ENCODE measurements at places on chromosomes 6 and 20.
A peak's percentile ranks its signal among the peaks of the same experiment; 100 is the strongest.

GRCh38 chr20:37878835-37879599 lies 23.9 kb upstream of the VSTM2L start:
- no peak for DNase-seq

DNA sequence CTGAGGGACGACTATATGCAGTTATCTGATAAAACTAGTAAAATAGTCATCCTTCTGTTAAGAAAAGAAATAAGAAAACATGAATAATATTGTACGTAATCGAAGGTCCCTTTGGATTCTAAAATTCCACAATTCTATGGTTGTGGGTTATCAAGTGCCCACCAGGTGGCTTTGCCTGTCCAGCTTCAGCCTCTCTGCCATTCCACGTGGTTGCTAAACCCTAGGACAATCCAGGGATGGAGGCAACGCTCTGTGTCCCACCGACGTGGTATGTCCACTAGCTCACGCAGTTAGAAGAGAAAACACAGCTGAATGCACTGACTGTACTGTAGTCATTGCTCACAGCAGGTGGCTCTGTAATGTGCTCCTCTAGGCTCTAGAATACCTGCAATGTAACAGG lies 349.3 kb downstream of the FARS2 start:
- no peak for DNase-seq

DNA sequence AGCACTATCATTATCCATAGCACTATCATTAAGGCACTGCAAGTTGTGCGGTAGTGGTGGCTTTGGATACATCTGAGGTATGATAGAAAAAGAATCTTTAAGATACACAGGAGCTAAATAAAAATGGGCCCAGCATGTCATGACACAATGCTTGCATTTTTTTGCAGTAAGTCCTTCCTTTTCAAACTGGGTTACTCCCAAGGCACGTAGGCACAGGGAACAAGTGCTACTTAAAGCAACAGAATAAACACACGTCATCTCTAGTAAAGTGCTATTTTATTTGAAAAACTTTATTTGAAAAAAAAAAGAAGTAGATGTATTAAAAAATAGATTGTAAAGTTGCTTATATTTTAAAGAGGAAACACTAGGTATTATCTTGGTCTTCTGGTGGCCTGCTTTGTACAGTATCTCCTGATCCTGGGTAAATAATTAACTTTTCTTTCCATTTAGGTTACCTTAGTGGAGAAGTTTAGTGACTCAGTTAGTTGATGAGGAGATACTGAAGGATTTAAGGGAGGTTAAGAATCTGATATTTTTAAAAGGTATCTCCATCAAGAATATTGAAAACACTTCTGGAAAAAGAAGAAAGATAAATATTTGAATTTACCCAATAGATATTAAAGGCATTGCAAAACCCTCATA lies 129.6 kb downstream of the EDN1 start:
- no peak for DNase-seq

GRCh38 chr6:12175626-12176025 lies 114.5 kb upstream of the EDN1 start:
- no peak for DNase-seq

- no peak for DNase-seq
These were observed 6.9 kb downstream of the PTK7 start for GRCh38 chr6:43082806-43083655.

GRCh38 chr20:9269280-9269971 lies 200.5 kb downstream of the PLCB4 start:
- no peak for DNase-seq

DNA sequence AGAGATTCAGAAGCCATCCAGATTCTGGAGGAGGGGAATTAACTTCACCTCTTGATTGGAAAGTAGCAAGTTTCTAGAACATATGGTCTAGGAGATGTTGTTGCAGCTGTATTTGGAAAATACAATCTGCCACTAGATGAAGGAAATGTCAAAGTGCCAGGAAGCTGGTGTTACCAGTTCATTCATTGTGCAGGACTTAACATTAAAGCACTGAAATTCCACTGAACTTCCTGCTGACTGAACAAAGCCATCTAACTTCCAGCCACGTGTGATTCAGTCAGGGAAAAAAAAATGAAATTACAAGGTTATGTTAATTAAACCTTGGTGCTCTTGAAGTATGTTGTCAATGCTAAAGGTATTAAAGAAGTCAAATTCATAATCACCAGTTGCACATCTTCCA lies 321.5 kb upstream of the SASH1 start:
- no peak for DNase-seq

DNA sequence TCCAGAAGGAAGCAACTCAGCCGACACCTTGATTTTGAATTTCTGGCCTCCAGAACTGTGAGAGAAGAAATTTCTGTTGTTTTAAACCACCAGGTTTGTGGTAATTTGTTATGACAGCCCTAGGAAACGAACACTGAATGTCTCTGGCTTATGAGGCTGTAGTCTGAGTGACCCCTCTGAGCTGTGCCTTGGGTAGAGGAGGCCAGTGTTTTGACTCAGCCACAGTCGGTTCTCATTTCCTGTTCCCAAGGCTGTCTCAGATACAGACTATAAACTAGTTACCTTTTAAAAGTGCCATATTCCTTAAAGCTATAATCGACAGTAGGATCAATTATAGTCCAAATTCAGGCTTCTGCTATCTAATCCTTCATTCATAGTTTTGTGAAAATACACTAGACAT lies 391.2 kb upstream of the MAP3K7 start:
- no peak for DNase-seq

GRCh38 chr6:29796026-29796425 lies 31.6 kb upstream of the HLA-G start:
- no peak for DNase-seq

DNA sequence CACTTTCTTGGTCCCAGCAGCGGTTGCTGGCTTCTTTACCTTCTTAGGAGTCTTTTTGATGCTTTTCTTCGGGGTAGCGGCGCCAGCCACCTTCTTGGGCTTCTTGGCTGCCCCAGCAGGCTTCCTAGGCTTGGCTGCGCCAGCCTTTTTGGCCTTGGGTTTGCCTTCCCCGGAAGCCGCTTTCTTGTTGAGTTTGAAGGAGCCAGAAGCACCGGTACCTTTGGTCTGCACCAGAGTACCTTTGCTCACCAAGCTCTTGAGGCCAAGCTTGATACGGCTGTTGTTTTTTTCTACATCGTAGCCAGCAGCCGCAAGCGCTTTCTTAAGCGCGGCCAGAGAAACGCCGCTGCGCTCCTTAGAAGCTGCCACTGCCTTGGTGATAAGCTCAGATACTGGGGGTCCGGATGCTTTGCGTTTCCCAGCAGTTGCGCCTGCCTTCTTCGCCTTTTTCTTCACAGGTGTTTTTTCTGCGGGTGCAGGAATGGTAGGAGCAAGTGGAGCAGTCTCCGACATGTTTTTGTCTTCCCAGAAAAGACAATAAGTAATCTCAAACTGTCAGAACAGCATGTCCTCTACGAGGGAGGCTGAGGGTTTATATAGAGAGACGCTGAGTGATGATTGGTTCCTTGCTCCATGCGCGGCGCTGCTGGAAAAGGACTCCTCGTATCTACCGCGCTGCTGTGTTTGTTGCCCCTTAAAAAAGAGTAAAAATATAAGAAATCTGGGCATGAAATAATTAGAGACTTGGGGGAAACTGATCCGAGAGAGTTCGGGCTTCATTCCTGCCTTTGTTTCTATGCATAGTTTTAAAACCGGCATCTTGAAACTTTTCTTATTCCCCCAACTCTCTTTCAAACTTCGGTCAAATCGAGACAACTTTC lies 130.3 kb upstream of the BTN3A2 start:
- DNase-seq: peak; percentile 23

DNA sequence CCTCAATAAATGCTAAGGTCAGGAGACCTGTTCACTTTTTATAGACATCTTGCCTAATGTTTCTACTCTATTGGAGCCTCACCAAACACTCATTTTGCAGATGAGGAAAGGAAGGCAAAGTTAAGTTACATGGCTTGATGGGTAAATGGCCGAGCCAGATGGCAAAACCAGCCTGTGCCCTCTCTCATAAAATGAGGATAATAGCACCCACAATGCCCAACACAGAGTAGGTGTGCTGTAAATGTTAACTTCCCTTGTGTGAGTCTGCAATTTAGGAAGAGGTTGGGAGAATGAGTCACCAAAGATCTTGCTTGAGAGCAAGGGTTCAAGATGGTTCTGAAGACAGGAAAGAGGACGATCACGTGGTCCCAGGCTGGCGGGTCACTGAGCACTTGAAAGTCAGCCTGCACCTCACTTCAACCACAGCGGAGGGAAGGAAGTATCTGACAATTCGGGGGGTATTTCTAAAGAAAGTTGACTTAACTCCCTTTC lies 3.3 kb downstream of the KCNK5 start:
- peak; percentile 8 for DNase-seq

DNA sequence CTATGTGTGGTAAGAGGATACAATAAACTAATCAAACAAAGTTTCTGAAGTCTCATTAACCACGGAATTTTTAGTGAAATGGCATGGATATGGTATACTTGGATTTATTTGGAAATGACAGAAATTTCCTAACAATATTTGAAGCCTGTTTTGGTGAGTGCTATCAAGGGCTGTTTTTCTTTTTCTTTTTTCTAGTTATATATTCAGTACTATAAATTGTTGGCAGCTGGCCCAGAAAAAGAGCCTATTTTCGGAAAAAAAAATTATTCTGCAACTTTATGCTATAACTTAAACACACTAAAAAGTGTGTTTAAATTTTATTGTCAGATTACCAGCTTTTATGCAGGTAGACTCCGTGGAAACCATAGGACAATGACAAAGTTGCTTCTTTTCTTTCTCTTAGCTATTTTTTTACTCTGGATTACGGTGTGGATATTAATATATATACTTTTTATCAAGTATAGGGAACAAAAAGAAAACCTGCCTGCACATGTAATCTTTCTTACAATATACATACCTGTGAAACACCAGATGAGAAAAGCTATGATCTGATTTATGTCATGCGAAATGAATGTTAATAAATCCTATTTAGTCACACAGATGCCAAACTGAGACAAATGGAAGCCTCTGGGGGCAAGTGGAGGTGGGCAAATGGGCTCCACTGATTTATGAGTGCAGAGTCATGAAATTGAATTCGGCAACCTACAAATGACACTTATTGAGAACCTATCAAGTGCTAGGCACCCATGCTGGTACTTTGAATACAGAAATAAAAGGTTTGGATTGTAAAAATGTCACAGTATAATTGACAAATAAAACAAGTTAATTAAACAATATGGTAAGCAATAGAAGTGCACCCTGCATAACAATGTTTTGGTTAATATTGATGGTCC lies 919.5 kb upstream of the FLRT3 start:
- DNase-seq: no peak

DNA sequence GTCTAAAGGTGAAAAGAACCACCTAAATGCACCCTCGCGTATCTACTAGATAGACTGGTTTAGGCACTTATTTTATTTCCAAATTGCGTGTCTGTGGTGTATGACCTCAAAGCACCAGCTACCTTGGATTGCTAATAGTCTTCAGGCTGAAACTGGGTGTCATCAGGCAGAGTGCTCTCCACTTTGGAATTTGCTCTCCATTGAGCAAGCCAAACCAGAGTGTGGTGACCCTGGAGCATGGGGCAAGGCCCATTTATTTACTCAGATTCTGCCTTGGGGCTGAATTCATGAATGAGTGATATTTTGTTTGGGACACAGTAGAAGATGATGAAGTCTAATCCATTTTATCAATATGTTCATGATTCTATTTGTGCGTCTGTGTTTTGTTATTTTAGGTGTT lies 812.8 kb upstream of the SLC35B3 start:
- DNase-seq: no peak

GRCh38 chr20:18719426-18719825 lies 94.2 kb upstream of the SCP2D1 start:
- no peak for DNase-seq

- DNase-seq: no peak
These were observed 99.3 kb upstream of the VSTM2L start for GRCh38 chr20:37803438-37804307.

DNA sequence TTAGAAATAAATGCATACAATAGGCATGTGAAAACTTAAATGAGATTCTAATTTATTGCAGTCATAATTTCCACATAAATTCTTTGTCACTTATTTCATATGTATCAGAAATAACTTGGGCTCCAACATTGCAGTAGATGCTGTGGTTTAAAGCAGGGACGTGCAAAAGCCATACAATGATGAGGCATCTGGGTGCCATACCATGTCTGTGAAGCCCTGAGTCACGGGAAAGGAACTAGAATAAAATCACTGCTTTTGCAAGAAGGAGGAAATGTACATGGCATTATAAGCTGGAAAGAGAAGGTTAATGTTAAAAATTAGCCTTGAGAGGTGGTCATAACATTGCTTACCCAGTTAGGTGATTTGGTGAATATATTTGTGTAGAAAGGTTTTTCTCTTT lies 180.4 kb downstream of the SASH1 start:
- no peak for DNase-seq

- DNase-seq: no peak
These were observed 12.7 kb downstream of the SAYSD1 start for GRCh38 chr6:39102071-39102820.

DNA sequence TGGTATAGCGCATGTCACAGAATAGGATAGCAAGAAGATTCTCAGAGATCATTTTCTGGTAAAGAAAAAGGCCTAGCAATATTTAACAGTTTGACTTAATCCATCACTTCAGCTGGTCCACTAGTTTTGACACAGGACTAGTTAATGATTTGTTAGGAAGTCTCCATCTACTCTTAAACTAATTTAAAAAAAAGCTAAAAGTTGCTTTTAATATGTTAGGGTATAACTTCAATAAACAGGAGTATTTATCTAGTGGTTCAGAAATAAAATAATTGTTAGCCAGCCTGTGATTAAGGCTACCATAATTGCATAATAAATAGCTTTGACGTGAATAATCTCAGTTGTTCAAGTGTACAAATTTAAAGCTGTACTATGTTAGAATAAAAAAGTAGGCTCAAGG lies 195.6 kb downstream of the FUT9 start:
- DNase-seq: no peak

GRCh38 chr6:33983109-33983716 lies 162.7 kb downstream of the GRM4 start:
- DNase-seq: no peak

- no peak for DNase-seq
These were observed 629.1 kb upstream of the IMPG1 start for GRCh38 chr6:76701610-76702009.

DNA sequence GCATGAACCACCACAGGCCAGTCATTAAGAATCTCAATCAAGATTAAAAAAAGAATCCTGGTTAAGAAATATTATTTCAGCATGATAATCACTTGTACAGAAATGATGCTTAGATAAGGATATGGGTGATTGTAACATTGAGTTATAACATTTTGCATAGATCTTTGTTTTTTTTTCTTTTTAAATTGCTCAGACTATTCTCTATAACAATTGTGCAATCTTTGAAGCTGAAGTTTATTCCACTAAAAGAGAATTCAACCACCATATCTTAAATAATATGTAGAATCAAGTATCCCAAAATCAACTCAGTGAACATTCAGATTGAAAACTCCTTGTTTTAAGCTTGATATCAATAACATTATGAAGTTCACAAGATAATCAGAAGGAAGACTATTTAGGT lies 663 bp upstream of the SMIM28 start:
- DNase-seq: no peak

DNA sequence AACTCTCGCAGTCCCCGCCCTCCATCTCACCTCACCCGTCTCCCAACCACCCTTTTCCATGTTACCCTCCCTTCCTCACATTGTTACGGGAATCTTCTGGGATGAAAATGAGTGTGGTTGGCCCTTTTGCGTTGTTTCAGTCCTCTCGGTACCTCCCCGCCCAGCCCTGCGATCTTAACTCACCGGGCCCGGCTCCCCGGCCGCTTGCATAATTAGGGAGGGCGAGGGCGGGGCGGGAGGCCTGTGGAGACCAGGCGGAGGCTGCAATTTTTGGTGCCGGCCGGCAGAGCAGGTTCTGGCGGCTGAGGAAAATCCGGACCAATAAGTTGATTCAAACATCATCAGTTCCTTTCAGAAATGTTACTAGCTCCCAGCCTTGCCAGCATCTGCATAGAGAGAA lies 25.2 kb downstream of the TFAP2B start:
- DNase-seq: no peak

- DNase-seq: no peak
These were observed 682 bp upstream of the SLA2 start for GRCh38 chr20:36646678-36647077.
